ENCODE measurements at places on chromosomes 4 and X. TPM values are rescaled to one million over a fixed set of nuclear protein-coding genes. Genes with fewer than 3 reads are reported as not detected.

Gene GLRA3
- not detected for total RNA-seq

Gene ELF2
- total RNA-seq, result 20.4 TPM

DNA sequence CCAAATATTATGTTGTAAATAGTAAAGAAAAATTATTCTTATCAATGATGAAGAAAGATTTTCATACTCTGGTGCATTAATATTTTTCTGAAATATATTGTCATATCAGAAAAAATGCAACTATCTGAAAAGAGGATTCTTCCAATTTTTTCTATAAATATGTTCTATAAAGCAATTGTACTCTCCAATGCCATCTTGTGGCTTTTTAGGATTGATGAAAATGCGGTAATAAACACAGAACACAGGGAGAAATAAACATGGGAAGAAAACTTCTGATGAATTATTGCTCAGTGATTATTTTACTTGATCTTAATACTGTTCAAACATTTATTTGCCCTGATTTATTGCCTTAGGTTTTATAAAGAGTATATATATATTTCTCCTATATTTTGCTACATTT, 215.4 kb downstream of the IL1RAPL1 start:
- DNase-seq, result peak; percentile 23

DNA sequence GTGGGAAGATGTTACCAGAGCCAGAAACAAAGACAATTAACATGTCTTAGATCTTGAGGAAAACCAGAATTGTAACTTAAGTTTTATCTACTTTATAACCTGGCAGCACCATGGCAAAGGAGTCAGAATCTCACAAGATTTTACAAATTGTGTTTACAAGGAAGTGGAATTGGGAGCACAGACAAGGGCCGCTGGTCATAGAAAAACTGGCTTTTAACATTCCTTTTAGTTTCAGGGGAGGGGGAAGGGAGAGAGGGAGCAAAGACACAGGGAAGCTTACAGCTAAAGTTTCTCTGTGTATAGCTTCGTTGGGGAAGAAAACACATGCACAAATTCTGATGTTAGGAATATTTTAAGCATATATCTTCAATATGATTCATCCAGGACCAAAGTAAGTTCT, 10.3 kb upstream of the UGT2B11 start:
- no peak for DNase-seq

DNA sequence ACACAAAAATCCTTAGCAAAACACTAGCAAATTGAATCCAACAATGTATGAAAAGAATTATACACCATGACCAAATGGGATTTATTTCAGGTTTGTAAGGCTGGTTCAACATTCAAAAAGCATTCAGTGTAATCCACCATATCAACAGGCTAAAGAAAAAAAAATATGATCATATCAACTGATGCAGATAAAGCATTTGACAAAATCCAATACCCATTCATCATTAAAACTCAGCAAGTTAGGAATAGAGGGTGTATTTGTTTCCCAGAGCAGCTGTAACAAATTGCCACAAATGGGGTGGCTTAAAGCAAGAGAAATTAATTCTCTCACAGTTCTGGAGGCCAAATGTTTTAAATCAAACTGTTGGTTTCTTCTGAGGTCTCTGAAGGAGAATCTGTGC, 10.7 kb downstream of the VSIG1 start:
- no peak for DNase-seq

DNA sequence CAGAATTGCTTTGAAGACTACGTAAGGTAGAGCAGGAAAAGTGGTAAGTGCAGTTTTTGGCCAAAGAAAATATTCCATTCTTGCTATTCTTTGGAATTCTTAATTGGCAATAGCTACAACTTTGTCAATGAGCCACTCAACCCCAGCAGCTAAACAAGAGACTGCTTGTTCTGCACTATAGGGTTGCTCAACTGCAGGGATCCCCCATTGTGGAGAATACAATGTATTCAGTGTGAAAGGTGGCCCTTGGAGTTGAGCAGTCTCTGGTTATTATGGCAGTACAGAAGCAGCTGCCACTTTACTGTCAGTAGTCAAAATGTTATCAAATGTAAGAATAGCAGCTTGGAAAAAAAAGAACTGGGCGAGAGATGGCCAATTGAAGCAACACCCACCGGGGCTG, 808.7 kb downstream of the CENPC start:
- no peak for DNase-seq

DNA sequence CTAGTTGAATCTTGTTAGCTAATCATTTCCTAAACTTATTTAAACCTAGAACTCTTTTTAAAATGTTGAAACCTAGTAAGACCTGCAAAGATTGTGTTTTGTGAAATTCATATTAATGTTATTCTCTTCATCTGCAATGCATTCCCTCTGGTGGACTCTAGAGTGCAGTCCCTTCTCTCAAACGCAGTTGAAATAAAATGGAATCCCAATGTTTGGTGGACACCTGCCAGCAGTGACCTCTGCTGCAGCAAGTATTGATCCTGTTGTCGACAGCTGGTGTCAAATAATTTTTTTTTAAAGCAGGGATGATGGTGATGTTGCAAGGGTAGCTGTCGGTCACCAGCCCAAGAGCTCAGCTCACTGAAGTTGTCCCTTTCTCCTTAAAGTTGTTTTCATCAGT, 492.0 kb downstream of the ZIC3 start:
- peak; percentile 46 for DNase-seq

DNA sequence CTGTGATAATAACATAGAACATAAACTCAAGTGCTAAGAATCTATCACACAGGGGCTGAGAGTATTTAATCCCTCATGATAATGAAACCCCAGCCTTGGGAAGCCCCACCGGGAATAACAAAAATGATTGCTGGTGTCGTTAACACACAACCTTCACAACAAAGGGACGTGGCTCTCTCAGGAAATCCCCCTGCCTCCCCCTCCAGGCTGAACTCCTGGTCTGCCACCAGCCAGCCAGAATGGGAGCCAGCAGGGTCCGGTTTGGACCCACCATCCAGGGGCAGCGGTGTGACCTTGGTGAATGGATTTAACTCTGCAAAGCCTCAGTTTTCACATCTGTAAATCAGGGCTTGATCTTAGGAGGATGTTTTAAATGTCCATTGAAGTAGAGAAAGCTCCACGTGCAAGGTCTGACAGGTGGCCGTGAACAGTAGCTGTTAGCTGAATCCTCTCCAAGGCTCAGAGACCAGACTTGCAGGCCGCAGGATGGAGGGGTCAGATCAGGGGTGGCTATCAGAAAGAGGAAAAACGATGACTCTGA, 46.5 kb downstream of the ABLIM2 start:
- DNase-seq, result no peak
